T-helper 1 cell treated with Interleukin-12 subunit alpha and Interleukin-12 subunit beta and Interleukin-4 antibody, amounts not matched to agents 30 ng/mL and 1 ng/mL, for 36 hours (primary cell): ENCODE measurements at places on chromosomes 2 and 18. TPM values are rescaled to one million over a fixed set of nuclear protein-coding genes. Genes with fewer than 3 reads are reported as not detected.

Gene ACTG2
- not detected in 2 replicates for total RNA-seq

Gene DSG4
- total RNA-seq, result not detected in 2 replicates

Gene ZNF24
- 63.9 and 66.5 TPM in 2 replicates for total RNA-seq

Gene WDCP
- total RNA-seq, result 19.9 and 20.2 TPM in 2 replicates

Gene UGT1A5
- total RNA-seq, result not detected in 2 replicates
